Activated CD8-positive, alpha-beta memory T cell treated with anti-CD3 and anti-CD28 coated beads for 48 hours (primary cell): ENCODE measurements at places on chromosomes 5 and 9.

GRCh38 chr5:109947667-109948066 is 257.9 kb downstream of the MAN2A1 start:
- no peak for DNase-seq

- no peak for DNase-seq
These were observed 725.3 kb upstream of the PTPRD start for GRCh38 chr9:11338130-11338529.

DNA sequence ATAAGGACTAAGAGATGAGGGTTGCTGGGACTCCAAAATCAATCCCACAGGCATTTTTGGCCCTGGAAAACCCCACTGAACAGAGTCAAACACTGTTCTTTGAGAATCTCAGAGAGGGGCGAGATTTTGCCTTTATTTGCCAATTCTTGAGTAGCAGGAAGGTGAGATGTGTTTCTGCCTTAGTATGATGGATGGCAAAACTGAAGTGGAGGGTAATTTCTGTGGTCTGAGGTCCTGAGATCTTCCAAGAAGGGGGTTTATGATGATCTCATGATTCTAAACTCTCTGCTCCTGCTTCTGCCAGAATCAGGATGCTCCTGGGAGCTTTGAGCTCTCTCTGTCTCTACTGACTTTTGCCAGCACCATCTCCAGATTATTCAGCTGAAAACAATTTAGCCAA is 174.8 kb upstream of the CLINT1 start:
- DNase-seq = no peak

DNA sequence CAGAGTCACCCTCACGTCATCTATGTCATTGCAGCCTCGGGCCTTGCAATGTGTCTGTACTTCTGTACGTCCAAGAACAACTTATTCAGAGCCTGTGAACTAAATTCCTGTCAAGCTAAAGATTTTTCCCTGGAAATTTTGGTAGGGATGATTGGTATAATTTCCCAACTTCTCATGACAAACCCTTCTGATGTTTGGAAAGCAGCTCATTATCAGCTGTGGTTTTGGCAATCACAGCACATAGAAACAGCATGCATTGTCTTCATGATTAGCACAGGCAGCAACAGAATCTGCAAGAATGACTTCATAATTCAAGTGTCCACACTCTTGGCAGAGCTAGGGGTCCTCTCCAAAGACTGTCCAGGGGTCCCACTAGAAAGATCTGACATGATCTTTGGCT is 49.5 kb downstream of the APBA1 start:
- DNase-seq = no peak

- no peak for DNase-seq
These were observed 12.3 kb downstream of the LMAN2 start for GRCh38 chr5:177339107-177339638.
